ENCODE measurements at places on chromosomes 2 and 18.
A peak's percentile ranks its signal among the peaks of the same experiment; 100 is the strongest.

DNA sequence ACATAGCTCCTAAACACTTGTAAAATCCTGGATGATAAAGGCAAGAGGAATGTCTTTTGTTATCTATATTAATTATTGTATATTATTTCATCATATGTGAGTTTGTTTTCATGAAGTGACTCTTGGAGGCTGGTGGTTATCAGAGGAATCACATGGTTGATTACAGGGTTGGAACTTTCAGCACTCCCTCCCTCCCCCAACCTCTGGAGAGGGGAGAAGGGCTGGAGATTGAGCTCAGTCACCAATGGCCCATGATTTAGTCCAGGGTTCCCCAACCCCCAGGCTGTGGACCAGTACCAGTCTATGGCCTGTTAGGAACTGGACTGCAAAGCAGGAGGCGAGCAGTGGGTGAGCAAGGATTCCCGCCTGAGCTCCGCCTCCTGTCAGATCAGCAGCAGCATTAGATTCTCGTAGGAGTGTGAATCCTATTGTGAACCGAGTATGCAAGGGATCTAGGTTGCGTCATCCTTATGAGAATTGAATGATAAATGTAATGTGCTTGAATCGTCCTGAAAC lies 37.7 kb downstream of the FBXO48 start:
- no peak for DNase-seq

- no peak for DNase-seq
These were observed 260.0 kb downstream of the GULP1 start for GRCh38 chr2:188551671-188552070.

GRCh38 chr2:166388481-166389070 lies 12.8 kb upstream of the SCN9A start:
- DNase-seq = no peak

- no peak for DNase-seq
These were observed 312.8 kb upstream of the SALL3 start for GRCh38 chr18:78666666-78667335.

GRCh38 chr2:14975381-14975780 lies 342.9 kb downstream of the LRATD1 start:
- no peak for DNase-seq

- no peak for DNase-seq
These were observed 369.4 kb downstream of the PARD3B start for GRCh38 chr2:204914708-204915107.

GRCh38 chr2:132417430-132418035 lies 928 bp downstream of the GPR39 start:
- no peak for DNase-seq

DNA sequence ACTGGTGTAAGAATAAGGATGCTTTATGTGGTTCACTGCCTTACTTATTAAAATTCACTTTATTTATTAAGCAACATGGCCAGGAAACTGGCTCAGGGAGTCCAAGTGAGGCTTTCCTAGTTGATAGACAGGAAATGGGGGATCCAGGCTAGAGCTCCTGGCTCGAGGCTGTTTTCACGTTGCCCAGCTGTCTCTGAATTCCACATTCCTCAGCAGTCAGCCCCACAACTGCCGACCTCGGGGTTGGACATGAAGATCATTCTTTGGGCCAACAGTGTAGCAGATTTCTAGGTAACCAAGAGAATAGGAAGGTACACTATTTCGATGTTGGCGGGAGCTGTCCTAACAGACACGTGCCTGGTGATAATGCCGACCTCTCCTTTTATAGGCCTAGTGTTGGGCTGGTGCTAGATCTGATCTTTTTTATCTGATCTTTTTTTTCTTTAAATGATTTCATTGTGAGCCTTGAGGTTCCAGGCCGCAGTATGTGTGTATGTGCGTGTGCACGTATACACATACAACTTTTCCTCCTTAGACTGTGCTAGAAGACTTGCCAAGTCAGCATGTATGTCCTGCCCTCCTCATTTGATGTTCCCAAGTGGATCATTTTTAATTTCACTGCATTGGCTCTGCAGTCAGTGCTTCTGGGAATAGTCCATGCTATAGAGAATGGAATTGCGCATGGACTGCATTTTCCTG lies 103.5 kb downstream of the CABLES1 start:
- DNase-seq = no peak

- DNase-seq = no peak
These were observed 23.4 kb upstream of the ITGA6 start for GRCh38 chr2:172403881-172404468.

DNA sequence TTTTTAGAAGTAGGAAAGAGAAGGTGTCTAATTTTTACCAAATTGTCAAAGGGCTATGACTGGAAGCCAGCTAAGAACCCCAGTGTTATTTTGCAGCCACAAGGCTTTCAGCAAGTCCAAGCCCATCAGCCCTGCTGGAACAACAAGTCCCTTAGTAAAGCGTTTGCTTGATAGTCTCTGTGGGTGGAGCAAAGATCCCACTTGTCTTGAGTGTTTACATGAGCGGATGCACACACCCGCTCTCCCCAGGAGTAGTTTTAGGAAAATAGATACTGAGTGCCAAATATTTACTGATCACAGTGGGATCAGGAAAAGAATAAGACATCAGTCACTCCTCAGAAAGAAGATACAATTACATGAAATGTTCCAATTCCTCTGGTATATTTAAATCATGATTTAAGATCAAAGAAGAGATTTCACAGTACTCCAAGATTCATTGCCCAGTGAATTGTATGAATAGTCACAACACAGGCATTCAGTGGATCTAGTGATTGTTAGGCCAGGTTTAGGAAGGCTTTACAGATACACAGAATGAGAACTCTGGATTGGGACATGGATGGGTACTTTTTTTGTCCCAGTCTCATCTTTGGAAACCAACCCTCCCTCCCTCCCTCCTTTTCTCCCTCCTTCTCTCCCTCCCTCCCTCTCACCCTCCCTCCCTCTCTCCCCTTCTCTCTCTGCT lies 514.9 kb downstream of the PTPRM start:
- no peak for DNase-seq

- no peak for DNase-seq
These were observed 3.8 kb downstream of the NT5C1B start for GRCh38 chr2:18585526-18585925.

DNA sequence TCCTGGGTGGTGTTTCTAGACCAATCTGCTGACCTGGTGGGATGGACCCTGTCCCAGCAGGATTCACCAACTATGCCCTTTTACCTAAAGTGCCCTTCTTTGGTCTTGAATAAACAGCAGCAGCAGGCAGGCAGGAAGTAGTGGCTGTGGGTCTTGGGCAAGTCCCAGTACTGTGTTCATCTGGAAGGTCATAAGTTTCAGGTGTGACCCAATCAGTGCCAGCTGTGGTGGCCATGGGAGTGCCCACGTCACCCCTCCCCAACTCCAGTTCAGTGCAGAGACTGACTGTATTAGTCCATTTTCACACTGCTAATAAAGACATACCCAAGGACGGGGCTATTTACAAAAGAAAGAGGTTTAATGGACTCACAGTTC lies 148.3 kb upstream of the SRD5A2 start:
- DNase-seq = no peak

GRCh38 chr2:238280083-238280825 lies 8.2 kb downstream of the PER2 start:
- DNase-seq = no peak

DNA sequence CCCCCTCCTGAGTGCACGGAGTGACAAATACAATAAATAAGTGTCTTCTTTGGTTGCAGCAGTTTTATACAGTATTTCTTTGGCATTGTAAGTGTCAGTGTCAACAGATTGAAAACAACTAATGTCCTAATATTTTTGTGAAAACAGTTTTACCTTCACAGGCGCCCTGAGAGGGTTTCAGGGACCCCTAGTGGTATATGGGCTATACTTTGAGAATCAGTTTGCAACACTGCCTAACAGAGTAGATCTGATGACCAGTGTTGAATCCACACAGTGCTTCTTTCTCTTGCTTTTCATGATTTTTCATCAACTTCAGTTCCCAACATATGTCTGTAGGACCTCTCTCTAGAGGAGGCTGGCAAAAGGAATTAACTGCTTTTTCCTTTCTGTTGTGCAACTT lies 162.2 kb downstream of the PRPF40A start:
- no peak for DNase-seq

- no peak for DNase-seq
These were observed 141.2 kb downstream of the SETBP1 start for GRCh38 chr18:44821924-44822323.

DNA sequence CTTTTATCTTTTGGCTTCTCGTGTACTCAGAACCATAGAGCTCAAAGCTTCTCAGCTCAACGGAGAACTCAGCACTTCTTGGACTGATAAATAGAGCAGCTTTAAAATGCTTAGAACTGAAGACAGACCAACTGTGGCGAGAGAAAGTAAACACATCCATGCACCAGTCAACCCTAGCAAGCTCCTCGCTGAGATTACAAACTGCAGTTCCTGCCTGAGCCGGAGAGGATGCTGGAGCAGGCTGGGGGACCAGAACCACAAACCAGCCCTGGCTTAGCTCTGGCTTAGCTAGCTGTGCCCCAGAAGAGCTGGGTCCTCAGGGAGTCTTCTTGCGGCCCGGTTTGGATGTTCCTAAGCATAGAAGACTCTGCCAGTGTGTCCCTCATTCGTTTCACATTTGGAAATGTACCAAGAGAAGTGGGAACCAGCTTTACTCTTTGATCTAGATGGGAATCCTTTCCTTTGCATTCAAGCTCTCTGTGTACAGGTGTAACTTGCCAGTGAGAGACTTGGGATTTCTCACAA lies 5.6 kb downstream of the PAX8 start:
- DNase-seq = peak; percentile 22

GRCh38 chr2:61714210-61714609 lies 139.7 kb downstream of the FAM161A start:
- no peak for DNase-seq

DNA sequence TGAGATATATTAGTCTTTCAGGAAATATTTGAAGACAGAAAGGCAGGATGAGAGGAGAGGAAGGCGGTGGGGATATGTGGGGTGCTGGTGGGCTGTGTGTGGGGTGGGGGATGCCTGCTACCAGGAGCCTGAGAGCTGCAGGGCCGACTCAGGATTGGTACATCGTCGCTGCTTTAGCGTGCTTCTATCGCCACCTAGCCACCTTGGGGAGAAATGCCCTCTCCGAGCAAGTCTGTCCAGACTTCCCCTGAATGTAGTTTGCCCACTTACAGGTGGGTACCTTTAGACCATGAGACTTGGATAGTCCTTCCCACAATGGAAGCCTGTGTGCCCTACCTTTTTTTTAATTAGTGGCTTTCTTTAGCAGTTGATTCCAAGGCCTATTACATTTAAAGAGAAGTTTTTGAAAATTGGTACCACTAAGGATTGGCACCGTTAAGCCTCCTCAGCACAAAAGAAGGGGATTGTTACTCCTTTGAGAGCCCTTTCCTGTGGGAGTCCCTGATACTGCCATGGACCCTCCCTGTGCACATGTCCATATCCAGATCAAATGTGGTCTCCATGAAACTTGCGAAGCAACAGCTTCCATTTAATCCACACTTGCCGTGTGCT lies 114.1 kb upstream of the NDUFV2 start:
- peak; percentile 46 for DNase-seq

- DNase-seq = no peak
These were observed 37.9 kb downstream of the LNPK start for GRCh38 chr2:175964195-175964594.

DNA sequence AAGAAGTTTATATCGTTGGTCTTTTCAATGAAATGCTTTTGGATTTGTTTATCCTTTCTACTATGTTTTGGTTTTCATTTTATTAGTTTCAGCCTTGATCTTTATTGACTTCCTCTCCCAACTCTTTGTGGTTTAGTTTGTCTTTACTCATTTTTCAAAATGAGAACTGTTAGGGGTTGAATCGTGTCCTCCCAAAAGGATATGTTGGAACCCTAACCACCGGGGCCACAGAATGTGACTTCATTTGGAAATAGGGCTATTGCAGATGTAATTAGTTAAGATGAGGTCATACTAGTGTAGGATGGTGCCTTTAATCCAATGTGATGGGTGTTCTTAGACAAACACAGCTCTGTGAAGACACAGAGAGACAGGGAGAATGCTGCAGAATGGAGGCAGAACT lies 60.4 kb upstream of the IL1R2 start:
- DNase-seq = no peak

GRCh38 chr2:61605245-61605644 lies 67.1 kb upstream of the XPO1 start:
- DNase-seq = no peak

DNA sequence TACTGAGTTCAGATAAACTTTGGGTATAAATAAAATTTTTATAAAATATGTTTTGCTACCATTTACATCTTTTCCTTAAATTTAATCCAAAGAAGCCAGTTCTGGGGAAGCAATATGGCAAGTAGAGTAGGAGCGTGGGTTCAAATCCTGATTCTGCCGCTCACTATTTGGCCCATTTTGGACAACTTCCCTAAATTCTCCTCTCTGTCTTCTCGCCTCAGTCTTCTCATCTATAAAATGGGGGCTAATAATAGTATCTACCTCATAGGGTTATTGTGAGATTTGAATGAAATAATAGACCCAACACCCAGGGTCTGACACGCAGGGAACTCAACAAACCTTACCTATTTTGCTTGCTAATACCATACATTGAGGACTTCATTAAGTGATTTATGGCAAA lies 59.7 kb downstream of the ACTR2 start:
- DNase-seq = no peak

DNA sequence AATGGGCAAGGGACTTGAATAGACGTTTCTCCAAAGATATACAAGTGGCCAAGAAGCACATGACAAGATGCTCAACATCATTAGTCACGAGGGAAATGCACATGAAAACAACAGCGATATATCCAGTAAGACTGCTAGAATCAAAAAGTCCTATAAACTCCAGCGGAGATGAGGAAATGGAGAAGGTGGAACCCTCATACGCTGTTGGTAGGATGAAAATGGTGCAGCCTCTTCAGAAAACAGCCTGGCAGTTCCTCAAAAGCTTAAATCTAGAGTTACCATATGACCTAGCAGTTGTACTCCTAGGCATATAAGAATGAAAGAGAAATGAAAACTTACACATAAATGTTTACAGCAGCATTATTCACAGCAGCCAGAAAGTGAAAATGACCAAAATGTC lies 48.1 kb downstream of the HPCAL1 start:
- DNase-seq = no peak

DNA sequence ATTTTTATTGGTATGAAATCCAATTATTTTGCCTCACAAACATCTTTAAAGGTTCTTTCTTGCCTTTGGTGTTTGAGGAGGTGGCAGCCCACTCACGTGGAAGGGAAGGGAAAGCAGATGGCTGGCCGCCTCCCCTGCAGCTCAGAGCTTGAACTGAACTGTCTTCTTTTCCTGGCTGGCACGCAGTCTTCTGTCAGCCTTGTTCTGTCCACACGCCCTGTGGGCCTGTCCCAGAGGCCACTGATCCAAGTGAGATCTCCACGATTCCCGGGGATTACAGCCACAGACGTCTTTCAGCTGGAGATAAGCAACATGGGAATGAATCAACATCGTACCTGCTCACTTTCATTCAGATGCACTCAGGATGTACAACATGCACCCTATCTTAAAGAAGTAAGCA lies 73.3 kb downstream of the TMEM18 start:
- DNase-seq = no peak

GRCh38 chr18:55494899-55495298 lies 93.1 kb downstream of the TCF4 start:
- DNase-seq = no peak

GRCh38 chr2:214987261-214987660 lies 151.2 kb downstream of the ABCA12 start:
- DNase-seq = no peak

- no peak for DNase-seq
These were observed 104.1 kb downstream of the ZBTB7C start for GRCh38 chr18:48304906-48305693.

- no peak for DNase-seq
These were observed 345.7 kb downstream of the DYSF start for GRCh38 chr2:71799013-71799575.

- no peak for DNase-seq
These were observed 277.3 kb downstream of the MBD5 start for GRCh38 chr2:148298196-148298595.

GRCh38 chr2:213959589-213959988 lies 451.3 kb upstream of the VWC2L start:
- no peak for DNase-seq

Measured in activated naive CD4-positive, alpha-beta T cell treated with Interleukin-2 at 50 U/mL for 16 hours (primary cell).